ENCODE measurements at places on chromosomes 3 and 15.

DNA sequence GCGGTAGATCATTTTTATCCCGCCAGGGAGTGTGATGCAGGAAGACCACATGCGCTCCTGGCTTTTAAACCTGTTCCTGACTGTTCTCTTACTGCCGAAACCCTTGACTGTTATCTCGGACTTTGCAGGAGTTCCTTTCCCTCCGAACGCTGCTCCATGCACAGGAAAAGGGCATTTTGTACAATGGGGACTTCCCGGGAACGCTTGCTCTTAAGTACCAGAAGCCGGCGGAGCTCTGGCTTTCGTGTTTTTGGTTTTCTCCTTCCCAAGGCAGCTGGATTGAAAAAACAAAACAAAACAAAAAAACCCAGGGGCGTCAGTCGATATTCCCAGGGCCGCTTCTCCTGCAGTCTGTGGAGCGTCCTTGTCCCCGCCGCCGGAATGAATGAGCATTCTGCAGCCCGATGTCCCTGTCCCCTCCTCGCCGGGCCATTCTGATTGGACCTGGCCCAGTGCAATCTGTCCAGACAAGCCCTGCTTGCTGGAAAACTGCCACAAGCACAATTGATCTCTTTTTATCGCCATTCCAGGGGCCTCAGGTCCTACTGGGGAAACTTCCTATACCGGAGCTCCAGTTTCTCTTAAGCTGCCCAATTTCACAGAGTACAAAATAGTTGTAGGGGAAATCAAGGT is 44.8 kb downstream of the SLC6A1 start:
- DNase-seq = no peak

DNA sequence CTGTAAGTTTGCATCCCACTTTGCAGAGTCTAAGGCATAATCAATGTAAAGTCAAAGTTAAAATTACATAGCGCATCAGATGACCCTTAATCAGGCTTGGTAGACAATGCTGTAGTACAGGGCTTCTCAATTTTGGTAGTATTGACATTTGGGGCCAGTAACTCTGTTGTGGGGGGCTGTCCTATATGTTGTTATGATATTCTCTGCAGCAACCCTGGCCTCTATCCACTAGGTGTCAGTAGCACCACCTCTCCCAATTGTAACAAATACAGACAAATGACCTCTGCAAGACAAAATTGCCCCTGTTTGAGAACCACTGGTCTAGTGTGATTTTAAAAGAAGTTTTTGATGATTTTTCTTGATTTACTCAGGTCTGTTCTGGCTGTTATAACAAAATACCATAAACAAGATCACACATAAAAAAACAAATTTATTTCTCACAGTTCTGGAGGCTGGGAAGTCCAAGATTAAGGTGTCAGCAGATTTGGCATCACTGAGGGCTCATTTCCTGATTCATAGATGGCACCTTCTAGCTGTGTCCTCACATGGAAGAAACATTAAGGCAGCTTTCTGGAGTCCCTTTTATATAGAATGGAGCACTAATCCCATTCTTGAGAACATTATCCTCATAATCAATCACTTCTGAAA is 37.6 kb upstream of the SLC9A9 start:
- no peak for DNase-seq

- DNase-seq = no peak
Observed at GRCh38 chr3:89966877-89967665, 859.6 kb downstream of the EPHA3 start.

DNA sequence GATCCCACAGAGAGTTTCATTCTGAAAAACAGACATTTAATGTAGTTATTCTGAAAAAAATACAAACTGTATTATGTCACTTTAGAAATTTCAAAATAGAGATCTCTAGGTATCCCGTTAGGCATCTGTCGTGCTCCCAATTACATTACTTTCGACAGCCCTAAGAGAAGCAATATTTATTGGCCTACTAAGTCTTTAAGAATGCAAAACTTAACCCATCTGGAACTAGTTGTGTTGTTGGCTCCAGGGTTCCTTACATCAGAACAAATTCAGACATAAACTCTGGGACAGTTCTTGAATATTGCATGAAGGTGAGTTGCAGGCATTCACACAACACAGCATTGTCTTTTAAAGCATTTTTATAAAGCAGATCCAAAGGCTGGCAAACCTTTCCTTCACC is 498.4 kb downstream of the FHIT start:
- no peak for DNase-seq

All from activated CD8-positive, alpha-beta memory T cell treated with anti-CD3 and anti-CD28 coated beads, Interleukin-2, amount 50 U/mL, for 48 hours (primary cell).